Activated CD4-positive, alpha-beta memory T cell treated with anti-CD3 and anti-CD28 coated beads, Interleukin-2, amount 10 ng/mL, durations not matched to agents 7 days and 5 days (primary cell): ENCODE measurements at places on chromosomes 5 and 9. TPM values are rescaled to one million over a fixed set of nuclear protein-coding genes. Genes with fewer than 3 reads are reported as not detected.

Gene NPDC1
- 82.8 TPM for total RNA-seq

DNA sequence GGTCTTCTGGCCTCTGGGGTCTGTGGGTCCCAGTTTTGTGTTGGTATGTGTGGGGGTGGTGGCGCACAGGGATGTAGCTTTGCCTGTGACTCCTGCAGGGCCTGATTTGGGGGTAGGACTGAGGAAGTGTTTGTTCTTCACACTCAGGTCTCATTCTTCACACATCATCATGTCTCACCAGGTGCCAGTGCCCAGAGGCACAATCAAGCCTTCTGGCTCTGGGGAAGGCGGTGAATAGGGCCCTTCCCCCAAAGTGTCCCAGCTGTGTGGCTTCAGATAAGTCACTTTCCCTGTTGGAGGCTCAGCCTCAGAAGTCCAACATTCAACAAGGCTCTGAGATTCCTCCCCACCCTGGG, 5.1 kb downstream of the DBN1 start:
- peaks cover 6% of the 10 kb centered on the region for H3K27me3 ChIP-seq
- no peak overlapping the region for H3K27ac ChIP-seq
- DNase-seq: no peak
- no peak overlapping the region for H3K4me3 ChIP-seq
- H3K36me3 ChIP-seq: no peaks in the 10 kb centered on the region
- peaks cover 15% of the 10 kb centered on the region for H3K4me1 ChIP-seq

Gene BAAT
- total RNA-seq: not detected

DNA sequence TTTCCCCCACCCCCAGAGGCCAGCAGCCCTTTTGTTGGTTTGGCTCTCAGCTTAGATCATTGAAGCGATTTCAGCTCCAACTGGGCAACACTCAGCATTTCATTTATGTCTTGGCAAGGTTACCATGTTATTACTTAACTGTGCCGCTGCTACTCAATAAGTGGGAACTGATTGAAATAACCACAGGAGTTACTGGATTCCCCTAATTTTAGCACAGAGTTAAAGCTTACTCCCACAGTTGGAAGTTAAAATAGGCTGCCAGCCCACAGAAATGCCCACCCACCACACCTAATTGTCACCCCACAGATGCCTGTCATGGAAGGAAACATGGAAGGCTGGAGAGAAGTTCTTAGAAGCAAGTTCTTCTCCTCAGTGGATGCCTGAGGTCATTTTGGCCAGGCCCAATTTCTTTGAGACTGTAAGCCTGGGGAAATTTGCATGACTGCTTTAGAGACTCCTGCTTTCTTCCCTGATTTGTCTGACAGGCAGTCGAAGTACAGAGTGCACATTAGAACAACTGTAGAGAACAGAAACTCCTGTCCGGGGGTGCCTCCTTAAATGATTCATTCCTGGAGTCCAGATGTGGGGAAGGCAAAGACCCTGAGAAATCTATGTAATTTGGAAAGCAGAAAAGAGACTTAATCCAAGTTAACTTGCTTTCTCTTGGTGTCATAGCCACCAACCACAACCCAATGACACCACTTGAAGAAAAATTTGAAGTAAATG, 370.0 kb downstream of the ZSWIM6 start:
- no peak overlapping the region for H3K4me3 ChIP-seq
- H3K27me3 ChIP-seq: peaks cover 1% of the 10 kb centered on the region
- no peak for DNase-seq
- no peaks in the 10 kb centered on the region for H3K4me1 ChIP-seq

Gene SREK1IP1
- 30.0 TPM for total RNA-seq

DNA sequence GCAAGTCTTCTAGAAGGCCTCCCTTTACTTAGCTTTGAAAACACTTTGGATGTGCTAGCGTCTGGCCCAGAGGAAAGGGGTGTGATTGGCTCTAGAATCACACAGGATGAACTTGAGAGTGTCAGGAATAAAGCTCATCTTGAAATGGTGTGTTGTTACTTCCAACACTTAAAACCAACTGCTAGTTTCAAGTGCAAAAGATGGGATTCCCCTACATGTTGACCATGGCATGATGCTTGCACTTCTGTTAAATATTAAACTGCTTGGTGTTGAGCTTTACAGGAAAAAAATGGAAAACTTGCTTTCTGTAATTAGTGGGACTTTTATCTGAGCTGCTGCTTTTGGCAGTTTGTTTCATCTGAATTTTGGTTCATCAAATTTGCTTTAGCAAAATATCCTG, 261.1 kb downstream of the MED10 start:
- no peaks in the 10 kb centered on the region for H3K27me3 ChIP-seq
- DNase-seq: no peak
- no peak overlapping the region for H3K4me3 ChIP-seq
- no peaks in the 10 kb centered on the region for H3K36me3 ChIP-seq

Gene FBXL7
- total RNA-seq: not detected

DNA sequence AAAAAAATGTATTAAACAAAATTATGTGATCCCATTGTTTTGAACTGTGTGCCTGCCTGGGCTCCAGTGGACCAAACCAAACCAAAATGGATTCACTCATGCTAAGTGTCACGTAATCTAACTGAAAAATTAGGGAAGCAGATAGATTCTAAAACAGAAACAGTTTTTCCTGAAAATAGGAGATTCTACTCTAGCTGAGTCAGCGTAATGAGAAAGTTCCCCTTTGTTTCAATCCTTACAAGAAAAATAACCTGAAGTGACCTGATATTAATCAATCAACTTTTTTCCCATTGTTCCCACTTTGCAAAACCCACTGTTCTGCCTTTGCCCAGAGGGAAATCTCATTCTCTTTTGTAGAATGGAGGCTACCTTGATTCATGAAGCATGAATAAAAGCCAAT, 682.4 kb upstream of the CDH10 start:
- no peaks in the 10 kb centered on the region for H3K4me1 ChIP-seq

GRCh38 chr5:71836559-71837112, 117.6 kb downstream of the CARTPT start:
- DNase-seq: no peak
- H3K36me3 ChIP-seq: no peaks in the 10 kb centered on the region
- no peak overlapping the region for H3K4me3 ChIP-seq
- H3K27ac ChIP-seq: no peak overlapping the region

GRCh38 chr5:130724658-130725057, 440.4 kb downstream of the HINT1 start:
- no peak overlapping the region for H3K27ac ChIP-seq
- H3K4me3 ChIP-seq: no peak overlapping the region
- DNase-seq: no peak
- no peaks in the 10 kb centered on the region for H3K4me1 ChIP-seq
- H3K36me3 ChIP-seq: no peaks in the 10 kb centered on the region

- H3K4me1 ChIP-seq: peaks cover 12% of the 10 kb centered on the region
- no peak overlapping the region for H3K27ac ChIP-seq
- DNase-seq: no peak
- no peak overlapping the region for H3K4me3 ChIP-seq
These were observed 74.7 kb upstream of the RASGRF2 start for GRCh38 chr5:80885396-80886000.

GRCh38 chr5:115388240-115388639, 91.8 kb upstream of the CCDC112 start:
- no peak overlapping the region for H3K4me3 ChIP-seq
- no peak overlapping the region for H3K27ac ChIP-seq
- peaks cover 5% of the 10 kb centered on the region for H3K27me3 ChIP-seq
- H3K36me3 ChIP-seq: no peaks in the 10 kb centered on the region
- no peaks in the 10 kb centered on the region for H3K4me1 ChIP-seq

- H3K27ac ChIP-seq: no peak overlapping the region
- no peaks in the 10 kb centered on the region for H3K36me3 ChIP-seq
- H3K4me3 ChIP-seq: no peak overlapping the region
- no peak for DNase-seq
These were observed 189.5 kb downstream of the SEC61B start for GRCh38 chr9:99411479-99412115.

DNA sequence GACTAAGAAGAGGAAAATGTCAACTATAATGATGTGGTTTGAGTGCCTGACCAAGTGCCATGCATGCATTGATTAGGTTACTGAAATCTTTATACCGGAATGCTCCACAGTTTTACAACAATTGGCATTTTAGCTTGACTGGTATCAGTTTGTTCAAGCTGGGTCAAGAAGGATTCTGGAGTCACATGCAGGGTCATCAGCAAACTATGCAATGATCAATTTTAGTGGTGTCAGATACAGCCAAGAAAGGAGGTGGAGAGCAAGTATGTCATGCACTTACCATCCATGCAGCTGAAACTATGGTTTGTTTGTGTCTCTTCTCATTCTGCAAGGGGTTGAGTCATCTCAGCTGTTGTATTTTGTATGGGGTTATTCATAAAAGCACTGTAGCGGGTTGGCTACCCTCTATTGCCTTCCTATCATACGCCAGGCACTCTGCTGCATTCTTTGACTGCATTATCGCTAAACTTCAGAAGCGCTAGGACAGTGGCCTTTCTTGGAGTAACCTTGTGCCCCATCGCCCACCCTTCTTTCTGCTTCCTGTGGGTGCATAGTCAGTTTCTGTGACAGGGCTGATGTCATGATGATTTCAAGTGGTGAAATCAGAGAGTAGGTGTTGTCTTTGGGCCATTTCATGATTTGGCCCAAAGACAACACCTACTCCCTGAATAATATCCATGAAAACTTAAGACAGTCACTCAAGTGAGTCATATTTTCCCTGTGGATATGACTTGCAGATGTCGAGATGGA, 145.4 kb downstream of the MTX3 start:
- no peaks in the 10 kb centered on the region for H3K36me3 ChIP-seq
- peaks cover 3% of the 10 kb centered on the region for H3K27me3 ChIP-seq
- no peak overlapping the region for H3K4me3 ChIP-seq
- H3K27ac ChIP-seq: no peak overlapping the region

GRCh38 chr5:136420168-136420898, 55.0 kb upstream of the TRPC7 start:
- no peaks in the 10 kb centered on the region for H3K27me3 ChIP-seq
- H3K4me3 ChIP-seq: no peak overlapping the region
- H3K4me1 ChIP-seq: no peaks in the 10 kb centered on the region

DNA sequence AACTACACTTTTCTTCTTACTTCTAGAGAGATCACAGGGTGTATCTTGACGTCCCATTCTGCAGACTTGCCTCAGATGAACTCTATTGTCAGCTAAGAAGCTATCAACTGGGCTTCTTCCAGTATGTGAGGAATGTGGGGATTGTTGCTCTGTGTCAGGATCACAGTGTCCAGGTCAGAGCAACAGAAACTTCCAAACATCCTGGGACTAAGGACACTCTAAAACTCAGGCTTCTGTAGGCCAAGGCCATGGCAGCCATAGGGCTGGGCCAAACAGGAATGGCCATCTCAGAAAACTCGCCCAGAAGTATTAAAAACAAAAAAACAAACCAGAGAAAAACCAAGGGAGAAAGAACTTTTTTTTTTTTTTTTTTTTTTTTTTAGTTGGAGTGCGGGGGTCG, 210.0 kb upstream of the CLINT1 start:
- H3K27me3 ChIP-seq: peaks cover 17% of the 10 kb centered on the region
- no peaks in the 10 kb centered on the region for H3K4me1 ChIP-seq
- H3K4me3 ChIP-seq: no peak overlapping the region

DNA sequence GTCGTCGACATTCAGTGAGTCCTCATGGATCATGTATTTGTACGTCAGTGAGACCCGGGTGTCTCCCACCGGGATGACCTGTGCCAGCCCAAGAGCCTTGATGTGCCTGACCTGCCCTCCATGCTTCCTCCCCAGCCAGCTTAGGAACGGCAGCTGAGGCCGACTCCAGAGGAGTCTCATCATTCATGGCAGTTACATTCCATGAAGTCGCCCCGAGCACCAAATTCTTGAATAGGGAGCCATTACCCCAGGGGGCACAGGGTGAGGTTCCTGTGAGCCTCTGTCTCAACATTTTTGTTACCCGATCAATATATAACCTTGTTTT, 67.8 kb downstream of the ZNF354C start:
- H3K4me1 ChIP-seq: no peaks in the 10 kb centered on the region
- no peak for DNase-seq
- H3K27me3 ChIP-seq: no peaks in the 10 kb centered on the region
- no peak overlapping the region for H3K4me3 ChIP-seq
- H3K27ac ChIP-seq: no peak overlapping the region

- H3K36me3 ChIP-seq: no peaks in the 10 kb centered on the region
- H3K27ac ChIP-seq: no peak overlapping the region
- no peak for DNase-seq
- H3K4me3 ChIP-seq: no peak overlapping the region
- H3K4me1 ChIP-seq: no peaks in the 10 kb centered on the region
These were observed 171.6 kb downstream of the TARS1 start for GRCh38 chr5:33612386-33612785.

DNA sequence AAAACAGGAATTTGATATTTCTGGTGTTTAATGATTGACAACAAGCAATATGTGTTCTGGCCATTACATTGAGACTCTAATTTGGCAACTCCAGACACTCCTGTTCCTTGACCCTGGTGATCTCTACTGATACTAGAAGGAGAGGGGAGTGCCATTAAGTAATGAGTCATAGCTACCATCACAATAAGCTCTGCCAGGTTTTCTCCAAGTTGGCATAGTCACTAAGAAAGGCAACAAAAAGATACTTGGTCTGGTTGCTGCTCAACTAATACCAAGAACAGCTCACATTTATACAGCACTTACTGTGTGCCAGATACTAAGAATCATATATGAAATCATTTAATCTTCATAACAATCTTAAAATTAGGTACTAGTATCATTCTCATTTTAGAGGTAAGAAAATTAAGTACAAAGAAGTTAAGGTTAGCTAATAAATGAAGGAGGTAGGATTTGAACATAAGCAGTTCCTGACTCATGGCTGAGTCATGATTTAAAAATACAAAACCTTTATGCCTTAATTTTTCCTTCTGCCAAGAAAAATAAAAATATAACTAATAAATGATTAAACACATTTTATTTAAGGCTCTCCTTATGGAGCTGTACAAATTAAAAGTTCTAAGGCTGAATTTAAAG, 19.9 kb upstream of the PRXL2C start:
- peaks cover 2% of the 10 kb centered on the region for H3K27me3 ChIP-seq
- no peaks in the 10 kb centered on the region for H3K4me1 ChIP-seq
- H3K36me3 ChIP-seq: no peaks in the 10 kb centered on the region
- no peak overlapping the region for H3K27ac ChIP-seq

Gene GDA
- not detected for total RNA-seq

Gene PCDHGA2
- total RNA-seq: 0.05 TPM

- H3K27ac ChIP-seq: no peak overlapping the region
- DNase-seq: no peak
- H3K27me3 ChIP-seq: no peaks in the 10 kb centered on the region
- H3K36me3 ChIP-seq: peaks cover 21% of the 10 kb centered on the region
- H3K4me1 ChIP-seq: no peaks in the 10 kb centered on the region
These were observed 107.8 kb downstream of the SMIM23 start for GRCh38 chr5:171893290-171893886.

DNA sequence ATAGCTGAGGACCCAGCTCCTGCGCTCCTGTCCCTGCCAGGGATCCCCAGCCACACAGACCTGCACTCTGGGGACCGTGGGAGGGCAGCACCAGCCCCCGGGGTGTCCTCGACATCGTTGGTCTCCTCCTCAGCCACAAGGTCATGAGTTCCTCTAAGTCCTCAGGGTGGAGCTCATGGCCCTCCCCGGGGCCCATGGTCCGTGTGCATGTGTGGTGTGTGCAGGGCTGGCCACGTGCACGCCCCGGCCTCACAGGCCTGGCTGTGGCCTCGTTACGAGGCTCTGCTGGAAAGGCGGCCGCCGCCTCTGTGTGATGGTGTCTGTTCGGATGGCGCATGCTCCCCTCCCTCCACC, 16.1 kb upstream of the AJM1 start:
- no peaks in the 10 kb centered on the region for H3K4me1 ChIP-seq
- DNase-seq: no peak
- no peak overlapping the region for H3K27ac ChIP-seq
- H3K36me3 ChIP-seq: peaks cover 30% of the 10 kb centered on the region
- H3K27me3 ChIP-seq: no peaks in the 10 kb centered on the region
- no peak overlapping the region for H3K4me3 ChIP-seq

Gene FOXD4L5
- total RNA-seq: 0.20 TPM

Gene FUBP3
- total RNA-seq: 32.2 TPM
